ENCODE measurements at places on chromosomes 3 and 15.

DNA sequence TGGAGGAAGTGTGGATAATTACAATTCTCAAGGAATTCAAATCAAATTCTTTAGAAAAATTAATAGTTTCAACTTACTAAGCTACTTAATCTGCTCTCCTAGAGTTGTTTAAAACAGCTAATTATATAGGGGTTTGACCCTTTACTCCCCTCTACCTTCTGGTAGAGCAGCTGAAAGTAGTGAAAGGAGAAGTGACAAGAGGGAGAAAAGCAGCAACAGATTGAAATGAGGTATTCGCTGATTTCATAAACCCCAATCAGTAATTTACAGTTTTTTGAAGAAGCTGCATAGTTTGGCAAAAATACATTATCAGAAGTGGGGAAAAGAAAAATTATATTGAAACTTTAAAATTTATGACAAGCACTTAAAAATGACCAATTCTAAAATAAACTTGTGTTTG, 52.8 kb downstream of the ZMAT3 start:
- DNase-seq, result no peak

- no peak for DNase-seq
Observed at GRCh38 chr3:192825657-192826200, 91.9 kb downstream of the MB21D2 start.

GRCh38 chr15:31412824-31413223, 86.2 kb downstream of the KLF13 start:
- no peak for DNase-seq

DNA sequence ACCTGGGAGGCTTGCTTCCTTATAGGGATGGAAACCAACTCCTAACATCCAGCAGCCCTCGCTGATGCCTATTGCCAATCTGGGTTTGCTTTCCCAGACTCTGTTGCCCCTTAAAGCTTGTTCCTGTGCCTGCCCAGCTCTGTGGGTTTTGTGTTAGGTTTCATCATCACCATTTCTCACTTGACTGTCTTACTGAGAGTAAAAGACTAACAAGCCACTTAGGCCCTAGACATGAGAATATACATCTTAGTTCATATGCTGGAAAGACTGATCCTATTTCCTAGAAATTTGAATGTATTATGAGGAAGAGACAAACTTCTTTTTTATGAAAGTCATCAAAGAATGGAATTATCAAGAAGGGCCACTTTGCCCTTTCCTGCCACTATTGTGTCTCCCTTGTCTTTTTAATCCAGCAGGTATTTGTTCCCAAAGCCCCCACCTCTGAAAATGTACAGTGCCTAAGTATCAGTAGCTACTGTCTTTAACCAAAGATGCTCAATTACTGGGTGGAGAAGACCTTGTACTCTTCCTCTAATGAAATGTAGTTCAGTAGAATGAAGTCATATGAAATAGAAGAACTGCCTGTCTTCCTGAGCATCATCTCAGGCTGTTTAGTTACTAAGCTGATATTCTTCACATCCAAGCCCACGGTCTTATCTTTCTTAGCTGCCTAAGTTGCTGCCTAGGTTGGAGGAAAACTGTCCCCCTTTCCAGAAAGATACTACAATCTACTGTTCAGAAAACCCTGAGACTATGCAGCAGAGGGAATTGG, 59.8 kb upstream of the ZPLD1 start:
- no peak for DNase-seq

GRCh38 chr3:194658477-194659242, 13.3 kb downstream of the LSG1 start:
- no peak for DNase-seq

DNA sequence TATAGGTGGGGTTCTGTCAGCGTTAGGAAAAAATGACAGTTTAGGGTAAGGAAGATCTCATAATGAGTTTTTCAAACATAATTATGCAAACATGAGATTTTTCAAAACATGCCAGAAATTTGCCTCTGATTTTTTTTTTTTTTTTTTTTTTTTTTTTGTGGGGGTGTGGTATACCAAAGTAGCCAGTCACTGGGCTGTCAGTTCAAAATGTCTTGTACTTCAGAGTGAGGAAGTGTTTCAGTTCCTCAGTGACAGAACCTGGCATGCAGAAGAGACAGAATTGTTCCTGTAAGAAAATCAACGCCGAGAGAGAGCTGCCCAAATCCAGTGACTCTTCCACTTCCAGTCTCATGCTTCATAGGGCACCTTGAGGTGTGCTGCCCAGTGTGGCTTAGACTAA, 9.7 kb downstream of the NCBP2 start:
- no peak for DNase-seq

DNA sequence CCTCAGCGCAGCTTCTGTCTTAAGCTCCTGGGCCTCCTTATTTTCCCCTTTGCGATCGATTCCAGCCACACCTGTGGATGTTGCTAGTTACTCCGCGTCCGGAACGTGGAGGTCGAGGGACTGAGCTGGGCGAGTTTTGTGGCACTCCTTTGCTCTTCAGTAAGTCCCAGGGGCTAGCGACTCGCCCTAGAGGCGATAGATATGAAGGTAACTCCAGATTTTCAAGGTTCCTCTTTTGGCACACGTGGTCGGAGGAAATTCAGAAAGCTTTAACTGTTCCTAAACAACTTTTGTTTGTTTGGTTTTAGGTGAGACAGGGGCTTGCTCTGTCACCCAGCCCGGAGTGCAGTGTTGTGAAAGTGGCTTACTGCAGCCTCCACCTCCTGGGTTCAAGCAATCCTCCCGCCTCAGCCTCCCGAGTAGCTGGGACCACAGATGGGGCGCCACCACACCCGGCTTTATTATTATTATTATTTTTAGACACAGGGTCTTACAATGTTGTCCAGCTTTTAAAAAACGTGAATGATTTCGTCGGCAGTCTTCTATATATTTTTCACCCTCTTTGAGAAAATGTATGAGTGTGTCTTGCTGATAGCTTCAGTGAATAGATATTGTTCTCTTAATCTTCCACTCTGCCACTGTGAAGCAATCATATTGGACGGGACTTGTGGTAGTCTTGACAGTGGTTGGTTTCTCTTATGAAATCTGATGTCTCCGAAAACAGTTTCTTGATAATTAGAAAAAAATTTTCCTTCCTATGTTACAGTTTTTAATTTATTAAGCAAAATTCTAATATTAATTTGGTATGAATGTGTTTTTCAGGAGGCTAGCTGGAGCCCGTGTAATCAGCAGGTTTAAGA, 785 bp downstream of the MFSD1 start:
- DNase-seq, result no peak

DNA sequence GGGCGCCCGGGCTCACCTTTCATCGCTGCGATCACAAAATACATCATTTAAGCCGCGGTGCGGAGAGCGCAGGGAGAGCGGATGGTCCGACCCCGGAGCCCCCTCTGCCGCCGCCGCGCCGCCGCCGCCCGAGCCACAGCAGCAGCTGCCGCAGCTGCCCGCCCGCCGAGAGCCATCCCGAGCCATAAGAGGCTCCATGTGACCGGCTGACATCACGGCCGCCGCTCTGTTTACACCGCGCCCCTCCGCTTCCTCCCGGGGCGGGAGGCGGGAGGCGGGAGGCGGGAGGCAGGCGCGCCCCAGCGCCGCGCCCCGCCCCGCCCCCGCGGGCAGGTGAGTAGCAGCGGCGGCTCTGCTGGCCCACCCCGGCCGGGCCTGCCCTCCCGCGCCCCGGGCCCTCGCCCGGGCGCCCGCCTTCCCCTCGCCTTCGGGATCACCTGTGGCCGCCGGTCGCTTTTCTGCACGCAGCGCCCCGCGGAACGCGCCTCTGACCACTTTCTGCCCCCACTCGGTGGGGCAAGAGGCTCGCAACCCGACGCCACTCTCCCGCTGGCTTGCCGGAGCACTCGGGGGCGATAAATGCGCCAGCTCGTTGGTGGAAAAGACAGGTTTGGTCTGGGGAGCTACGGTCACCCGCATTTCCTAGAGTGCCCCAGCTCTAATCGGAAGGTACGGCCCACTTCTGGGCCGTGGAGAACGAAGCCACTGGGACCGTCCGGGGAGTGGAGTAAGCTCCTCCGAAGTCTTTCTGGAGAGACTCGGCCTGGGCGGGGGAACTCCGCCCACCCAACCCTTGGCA, 113.6 kb upstream of the ICE2 start:
- peak; percentile 86 for DNase-seq

GRCh38 chr3:41035456-41036022, 163.8 kb upstream of the CTNNB1 start:
- no peak for DNase-seq

- no peak for DNase-seq
Observed at GRCh38 chr3:194828116-194828515, 142.4 kb downstream of the FAM43A start.

DNA sequence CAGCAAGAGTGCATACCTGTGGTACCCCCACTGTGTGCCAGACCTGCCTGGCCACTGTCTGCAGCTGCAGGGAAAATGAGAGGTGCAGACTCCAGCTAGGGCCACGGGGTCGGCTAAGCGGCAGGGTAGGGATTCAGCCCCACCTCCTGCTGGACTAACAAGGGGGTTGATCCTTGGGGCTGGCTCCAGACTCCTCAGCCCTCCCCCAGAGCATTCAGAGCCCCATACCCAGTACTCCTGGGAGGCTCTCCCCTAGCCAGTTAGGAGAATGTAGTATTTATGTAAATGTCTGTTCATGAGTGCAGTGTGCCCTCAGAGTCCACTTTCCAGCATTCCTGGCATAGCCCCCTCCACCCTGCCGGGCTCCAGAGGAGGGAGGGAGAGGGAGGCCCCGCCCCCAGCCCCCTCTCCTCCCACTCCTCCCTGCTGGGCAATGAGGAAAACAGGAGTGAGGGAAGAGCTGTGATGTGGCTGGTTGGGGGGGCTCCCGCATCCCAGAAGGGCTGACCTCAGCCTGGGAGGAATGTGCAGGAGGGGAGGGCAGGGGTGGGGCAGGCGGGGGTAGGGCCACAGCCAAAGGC, 4.5 kb upstream of the SEMA3B start:
- peak; percentile 93 for DNase-seq

- no peak for DNase-seq
Observed at GRCh38 chr15:92343924-92344643, 49.6 kb upstream of the ST8SIA2 start.

- DNase-seq, result no peak
Observed at GRCh38 chr15:36887214-36887961, 213.0 kb downstream of the MEIS2 start.

- no peak for DNase-seq
Observed at GRCh38 chr3:101351829-101352228, 31.5 kb upstream of the IMPG2 start.

DNA sequence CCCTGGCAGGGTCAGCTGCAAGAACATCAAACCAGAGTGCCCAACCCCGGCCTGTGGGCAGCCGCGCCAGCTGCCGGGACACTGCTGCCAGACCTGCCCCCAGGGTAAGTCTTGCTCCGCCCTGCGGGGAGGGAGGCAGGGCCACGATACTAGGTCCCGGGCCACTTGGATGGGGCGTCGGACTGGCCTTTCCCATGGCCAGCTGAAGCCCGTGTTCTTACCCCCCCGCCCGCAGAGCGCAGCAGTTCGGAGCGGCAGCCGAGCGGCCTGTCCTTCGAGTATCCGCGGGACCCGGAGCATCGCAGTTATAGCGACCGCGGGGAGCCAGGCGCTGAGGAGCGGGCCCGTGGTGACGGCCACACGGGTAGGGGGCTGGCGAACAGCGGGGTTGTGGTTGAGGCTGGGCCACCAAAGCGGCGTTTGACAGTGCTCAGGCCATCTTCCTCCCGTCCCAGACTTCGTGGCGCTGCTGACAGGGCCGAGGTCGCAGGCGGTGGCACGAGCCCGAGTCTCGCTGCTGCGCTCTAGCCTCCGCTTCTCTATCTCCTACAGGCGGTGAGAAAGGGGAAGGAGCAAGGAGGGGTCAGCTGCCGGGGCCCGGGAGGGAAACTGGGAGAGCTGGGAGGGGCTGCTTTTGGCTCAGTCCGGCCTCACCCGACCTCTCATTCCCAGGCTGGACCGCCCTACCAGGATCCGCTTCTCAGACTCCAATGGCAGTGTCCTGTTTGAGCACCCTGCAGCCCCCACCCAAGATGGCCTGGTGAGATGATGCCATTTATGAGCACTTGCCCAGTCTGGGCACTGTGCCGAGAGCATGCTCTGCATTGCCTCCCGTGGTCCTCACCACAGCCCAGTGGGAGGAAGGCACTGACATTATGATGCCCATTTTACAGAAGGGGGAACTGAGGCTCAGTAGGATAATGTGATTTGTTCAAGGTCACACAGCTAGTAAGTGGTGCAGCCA, 1.7 kb downstream of the CHRD start:
- no peak for DNase-seq

GRCh38 chr3:10470120-10471053, 35.0 kb downstream of the ATP2B2 start:
- DNase-seq, result no peak

DNA sequence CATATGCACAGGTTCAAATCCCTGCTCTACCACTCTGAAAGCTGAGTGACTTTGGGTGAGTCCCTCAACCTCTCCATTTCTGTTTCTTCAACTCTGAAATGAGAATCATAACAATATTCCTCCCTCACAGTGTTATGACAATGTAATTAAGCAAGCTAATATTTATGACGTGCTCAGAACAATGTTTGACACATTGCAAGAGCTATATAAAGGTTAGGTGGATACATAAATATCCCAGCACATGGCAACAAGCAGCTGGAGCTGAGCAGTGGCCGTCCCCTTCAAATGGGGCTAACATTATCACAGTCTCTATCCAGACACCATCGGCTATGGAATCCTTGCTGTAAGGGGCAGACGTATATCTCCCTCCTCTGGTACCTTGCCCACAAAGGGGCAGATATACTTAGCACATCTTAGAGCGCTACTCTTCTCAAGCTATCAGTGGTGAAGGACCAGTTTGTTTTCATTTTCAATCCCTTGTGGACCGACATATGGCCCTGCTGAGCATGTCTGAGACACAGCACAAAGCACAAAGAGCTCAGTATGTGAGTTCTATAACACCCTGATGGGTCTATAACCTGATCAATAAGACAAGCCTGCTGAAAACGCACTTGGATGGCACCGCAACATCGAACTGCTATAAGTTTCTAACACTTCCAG, 80.9 kb downstream of the PRICKLE2 start:
- DNase-seq, result no peak

DNA sequence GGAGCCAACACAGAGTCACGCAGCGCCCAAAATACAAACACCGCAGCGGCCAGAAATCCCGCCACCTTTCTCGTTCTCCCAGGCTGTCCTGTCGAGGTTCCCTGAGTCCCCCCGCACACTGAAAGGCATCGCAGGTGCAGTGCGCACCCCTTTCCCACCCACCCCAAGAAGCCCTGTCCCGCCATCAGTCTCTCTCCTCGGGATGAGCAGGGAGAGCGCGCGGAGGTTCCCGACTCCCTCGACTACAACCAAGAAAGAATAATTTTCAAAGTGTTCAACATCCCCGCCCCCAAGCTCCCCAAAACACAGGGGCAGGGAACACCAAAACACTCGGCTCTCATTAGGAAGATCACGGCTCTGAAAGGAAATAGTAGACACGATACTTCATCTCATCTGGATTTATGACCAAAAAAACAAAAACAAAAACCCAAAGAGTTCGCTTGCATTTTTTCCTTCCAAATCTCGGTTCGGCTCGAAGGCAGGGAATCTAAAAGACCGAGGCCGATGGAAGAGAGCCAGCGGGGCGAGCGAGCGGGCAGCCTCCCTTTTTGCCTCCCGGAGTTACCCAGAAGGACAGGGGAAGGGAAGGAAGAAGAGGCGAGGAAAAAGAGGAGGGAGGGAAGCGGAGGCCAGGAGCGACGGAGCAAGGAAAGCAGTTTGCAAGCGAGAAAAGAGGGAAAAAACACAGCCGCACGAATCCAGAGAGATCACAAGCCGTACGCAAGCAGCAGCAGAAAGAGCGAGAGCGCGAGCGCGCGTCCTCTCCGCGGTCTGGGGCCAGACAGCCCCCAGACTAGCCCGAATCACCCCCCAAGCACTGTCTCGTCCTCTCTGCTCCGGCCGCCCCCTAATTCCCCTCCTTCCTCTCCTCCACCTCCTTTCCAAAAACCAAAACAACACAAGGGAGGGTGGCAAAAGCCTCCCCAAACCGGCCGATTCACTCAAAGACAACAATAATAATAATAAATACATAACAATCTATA, 808 bp downstream of the BCL6 start:
- DNase-seq, result peak; percentile 88
